Tracheal epithelial cell (primary cell): ENCODE measurements at places on chromosomes 2 and 18. TPM values are rescaled to one million over a fixed set of nuclear protein-coding genes. Genes with fewer than 3 reads are reported as not detected.

The POTEC gene
- total RNA-seq, result not detected in 2 replicates

The SYT4 gene
- total RNA-seq, result not detected in 2 replicates

The SDC1 gene
- total RNA-seq, result 788 and 1,471 TPM in 2 replicates

The SRD5A2 gene
- total RNA-seq, result not detected in 2 replicates

The CUL3 gene
- 49.9 and 61.6 TPM in 2 replicates for total RNA-seq

The AKAIN1 gene
- not detected in 2 replicates for total RNA-seq

The DNAH6 gene
- under 0.01 and 0.21 TPM in 2 replicates for total RNA-seq

The ANKRD12 gene
- 9.8 and 16.9 TPM in 2 replicates for total RNA-seq

The NYAP2 gene
- under 0.01 TPM in 1 of 2 replicates, not detected in the other for total RNA-seq

The FAHD2A gene
- 25.6 and 38.3 TPM in 2 replicates for total RNA-seq

The REG3A gene
- total RNA-seq, result not detected in 2 replicates

The TFPI gene
- 5.3 and 19.0 TPM in 2 replicates for total RNA-seq

The COL4A3 gene
- under 0.01 and 0.96 TPM in 2 replicates for total RNA-seq

The LCT gene
- not detected in 2 replicates for total RNA-seq

The HYCC2 gene
- total RNA-seq, result 5.8 and 8.4 TPM in 2 replicates

The HTRA2 gene
- total RNA-seq, result 55.4 and 59.8 TPM in 2 replicates

The SH3RF3 gene
- total RNA-seq, result under 0.01 and 0.24 TPM in 2 replicates

The LRRTM4 gene
- total RNA-seq, result not detected in 2 replicates

The HS6ST1 gene
- total RNA-seq, result 18.8 and 33.9 TPM in 2 replicates

The REG3G gene
- total RNA-seq, result not detected in 2 replicates

The DSG4 gene
- total RNA-seq, result not detected in 2 replicates

The ITGB6 gene
- 36.2 and 167 TPM in 2 replicates for total RNA-seq

The CYTIP gene
- not detected in 2 replicates for total RNA-seq

The RPIA gene
- 7.7 and 8.0 TPM in 2 replicates for total RNA-seq

The BMP10 gene
- total RNA-seq, result not detected in 2 replicates

The INO80B gene
- total RNA-seq, result 9.4 and 10.4 TPM in 2 replicates

The IL1F10 gene
- total RNA-seq, result not detected in 2 replicates

The OR6B2 gene
- total RNA-seq, result not detected in 2 replicates

The ALPP gene
- total RNA-seq, result not detected in 2 replicates

The CXCR1 gene
- not detected in 2 replicates for total RNA-seq
